CD4-positive, CD25-positive, alpha-beta regulatory T cell (primary cell): ENCODE measurements at places on chromosomes 3 and 15.

DNA sequence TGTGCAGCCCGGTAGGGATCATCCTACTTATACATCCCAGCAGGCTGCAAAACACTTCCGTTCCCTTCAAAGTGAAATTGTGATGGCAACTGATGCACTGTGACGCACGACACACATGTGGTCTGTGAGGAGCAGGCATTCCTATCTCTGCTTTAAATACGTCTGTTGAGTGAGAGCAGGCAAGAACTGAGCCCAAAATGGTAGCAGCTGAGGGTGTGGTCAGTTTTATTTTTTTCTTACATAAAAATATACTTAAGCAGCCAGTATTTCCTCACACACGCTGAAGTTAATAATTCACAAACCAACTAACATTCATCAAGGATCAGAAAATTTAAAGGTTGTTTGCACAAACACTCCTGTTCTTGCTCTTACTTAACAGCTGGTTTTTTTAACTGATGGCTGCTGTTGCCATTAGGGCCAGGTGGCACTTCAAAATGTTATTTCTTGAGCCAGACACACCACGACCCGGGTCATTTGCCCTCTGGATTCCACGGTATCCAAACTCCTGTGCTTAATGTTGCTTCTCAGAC is 23.9 kb downstream of the LRIG1 start:
- no peak for DNase-seq

DNA sequence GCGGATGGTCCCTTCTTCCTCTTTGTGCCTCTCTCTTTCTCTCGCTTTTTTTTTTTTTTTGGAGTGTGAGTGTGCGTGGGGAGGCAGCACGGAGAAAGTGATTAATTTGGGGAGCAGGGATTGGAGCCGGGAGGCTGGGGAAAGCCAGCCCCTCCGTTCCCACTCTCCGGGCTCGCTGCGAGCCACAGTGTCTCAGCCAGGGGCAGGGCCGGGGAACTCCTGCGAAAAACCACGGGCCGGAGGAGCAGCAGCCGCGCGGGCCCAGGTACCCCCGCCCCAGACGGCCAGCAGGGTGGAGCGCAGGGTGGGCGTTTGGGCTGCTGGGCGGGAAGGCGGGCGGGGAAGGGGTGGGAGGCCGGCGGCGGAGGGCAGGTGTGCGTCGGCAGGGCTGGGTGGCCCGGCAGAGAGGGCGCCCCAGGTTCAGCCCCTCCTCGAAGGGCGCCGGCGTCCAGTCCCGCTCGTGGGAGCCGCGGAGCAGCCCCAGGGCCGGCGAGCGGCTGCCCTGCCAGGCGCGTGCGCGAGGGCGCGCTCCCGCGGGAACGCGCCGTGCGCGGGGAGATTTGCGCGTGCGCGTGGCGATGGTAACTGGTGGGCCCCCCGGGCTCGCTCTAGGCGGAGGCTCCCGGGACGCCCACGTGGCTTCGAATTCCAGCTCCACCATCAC is 1.4 kb downstream of the CHL1 start:
- DNase-seq = no peak

DNA sequence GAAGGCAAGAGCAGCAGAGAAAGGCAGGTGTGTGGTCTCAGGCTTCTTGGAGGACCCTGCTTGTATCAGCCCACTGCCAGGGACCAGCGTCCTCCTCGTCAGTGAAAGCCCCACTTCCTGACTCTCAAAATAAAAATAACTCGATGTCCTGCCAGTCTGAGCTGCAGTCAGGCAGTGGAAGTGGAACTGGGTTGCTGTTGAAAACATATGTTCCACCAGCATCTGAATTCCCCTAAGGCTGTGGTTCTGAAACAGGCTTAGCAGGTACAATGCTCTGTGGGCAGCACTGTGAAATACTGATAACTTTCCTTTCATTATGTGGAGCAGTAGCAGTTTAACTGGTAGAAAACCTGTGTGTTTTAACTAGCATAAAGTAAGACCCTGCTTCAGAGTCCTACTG is 121.6 kb upstream of the EIF1B start:
- no peak for DNase-seq

GRCh38 chr15:40002295-40002694 is 36.7 kb downstream of the SRP14 start:
- no peak for DNase-seq

GRCh38 chr3:52349131-52349530 is 33.0 kb downstream of the DNAH1 start:
- no peak for DNase-seq

DNA sequence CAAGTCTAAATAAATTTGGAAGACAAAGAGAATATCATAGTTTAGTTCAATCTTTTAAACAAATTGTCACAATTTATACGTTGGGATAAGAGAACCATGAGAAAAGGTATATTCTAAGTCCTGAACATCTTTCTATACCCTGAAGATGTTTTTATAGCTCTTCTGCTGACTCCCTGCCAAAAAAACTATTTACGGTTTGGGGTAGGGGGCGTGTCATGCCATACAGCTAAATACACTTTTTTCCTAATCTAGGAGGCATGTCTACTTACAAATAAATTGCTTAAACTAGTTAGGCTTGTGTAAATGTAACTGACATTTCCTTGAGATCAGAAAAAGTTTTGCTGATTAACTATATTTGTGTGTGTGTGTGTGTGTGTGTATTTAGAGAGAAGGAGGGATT is 163.3 kb downstream of the PGPEP1L start:
- DNase-seq = no peak

DNA sequence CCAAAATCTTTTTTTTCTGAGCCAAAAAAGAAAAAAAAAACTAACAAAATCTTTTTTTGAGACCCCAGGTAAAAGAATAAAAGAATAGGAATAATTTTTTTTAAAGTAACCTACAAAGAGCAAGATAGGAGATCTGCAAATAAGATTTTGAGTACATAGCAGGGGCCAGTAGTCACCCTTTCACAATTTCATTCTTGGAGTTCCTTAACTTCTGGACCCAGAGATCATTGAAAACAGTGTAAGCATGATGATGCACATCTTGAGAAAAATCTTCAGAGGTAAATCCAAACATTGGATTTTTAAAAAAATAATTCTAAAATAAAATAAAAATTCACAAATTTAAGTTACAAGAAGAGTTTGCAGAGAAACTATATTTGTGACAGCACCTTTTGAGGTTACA is 18.8 kb downstream of the TFRC start:
- DNase-seq = no peak

DNA sequence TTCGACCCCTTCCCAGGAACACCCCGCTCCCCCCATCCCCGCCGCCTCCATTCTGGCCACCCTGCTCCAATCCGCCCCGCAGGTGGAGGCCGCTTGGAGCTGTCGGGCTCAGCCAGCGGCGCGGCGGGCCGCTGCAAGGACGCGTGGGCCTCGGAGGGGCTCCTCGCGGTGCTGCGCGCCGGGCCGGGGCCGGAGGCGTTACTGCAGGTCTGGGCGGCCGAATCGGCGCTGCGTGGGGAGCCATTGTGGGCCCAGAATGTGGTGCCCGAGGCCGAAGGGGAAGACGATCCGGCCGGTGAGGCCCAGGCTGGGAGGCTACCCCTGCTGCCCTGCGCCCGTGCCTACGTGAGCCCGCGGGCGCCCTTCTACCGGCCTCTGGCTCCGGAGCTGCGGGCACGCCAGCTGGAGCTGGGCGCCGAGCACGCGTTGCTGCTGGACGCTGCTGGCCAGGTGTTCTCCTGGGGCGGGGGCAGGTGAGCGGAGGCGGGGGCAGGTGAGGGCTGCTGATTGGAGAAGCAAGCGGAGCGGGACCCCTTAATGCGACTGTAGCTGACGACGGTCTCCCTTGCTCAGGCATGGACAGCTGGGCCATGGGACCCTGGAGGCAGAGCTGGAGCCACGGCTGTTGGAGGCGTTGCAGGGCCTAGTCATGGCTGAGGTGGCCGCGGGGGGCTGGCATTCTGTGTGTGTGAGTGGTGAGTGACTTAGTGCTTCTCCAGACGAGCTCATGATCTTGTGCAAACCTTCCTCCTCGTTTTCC is 2.5 kb downstream of the RCCD1 start:
- no peak for DNase-seq

GRCh38 chr15:74393423-74393822 is 26.0 kb upstream of the CYP11A1 start:
- DNase-seq = no peak

DNA sequence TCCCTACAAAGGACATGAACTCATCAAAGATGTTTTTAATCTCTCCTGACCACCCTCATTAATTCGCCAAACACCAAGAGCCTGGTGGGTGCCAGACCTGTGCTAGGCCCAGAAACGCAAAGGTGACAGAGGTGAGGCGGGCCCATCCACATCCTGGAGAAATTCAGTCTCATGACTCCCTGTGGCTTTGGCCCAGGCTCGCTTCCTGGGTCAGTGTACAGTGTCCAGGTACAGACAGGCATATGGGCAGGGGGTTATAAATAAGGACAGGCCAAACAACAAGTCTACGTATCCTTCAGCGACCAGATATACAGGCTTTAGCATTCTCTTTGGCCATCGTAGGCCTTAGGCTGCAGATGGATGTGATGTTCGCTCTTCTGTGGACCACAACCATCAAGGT is 945 bp upstream of the PLA2G4F start:
- no peak for DNase-seq
